ENCODE measurements at places on chromosomes 13 and 19.
A peak's percentile ranks its signal among the peaks of the same experiment; 100 is the strongest.

GRCh38 chr13:98142380-98143156, at the start of gene FARP1:
Gene FARP1 (plus strand): TSS chr13:98143094. CDS start chr13:98213243, 70,149 bp downstream.
- peak; percentile 65 for DNase-seq

GRCh38 chr19:16067205-16067938, 8.9 kb upstream of the TPM4 start:
- peak; percentile 87 for DNase-seq

DNA sequence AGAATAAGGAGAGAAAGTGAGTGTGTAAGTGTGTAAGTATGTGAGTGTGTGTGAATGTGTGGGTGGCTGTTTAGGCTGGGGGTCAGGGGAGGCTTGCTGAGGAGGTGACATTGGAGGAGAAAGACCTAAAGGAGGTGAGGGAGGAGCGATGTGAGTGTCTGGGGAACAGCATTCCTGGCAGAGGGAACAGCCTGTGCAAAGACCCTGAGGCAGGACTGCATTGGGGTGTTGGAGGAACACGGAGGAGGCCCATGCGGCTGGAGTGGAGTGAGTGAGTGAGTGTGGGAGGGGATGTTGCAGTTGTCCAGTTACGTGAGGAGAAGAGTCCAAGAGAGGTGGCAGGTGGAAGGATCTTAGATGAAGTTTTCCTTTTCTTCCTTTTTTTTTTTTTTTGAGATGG, 31.8 kb downstream of the NFILZ start:
- DNase-seq = no peak

- no peak for DNase-seq
Measured at GRCh38 chr19:3785451-3785937, 687 bp downstream of the MATK start.

- DNase-seq = no peak
Measured at GRCh38 chr19:51740356-51740755, 11.3 kb downstream of the FPR1 start.

GRCh38 chr19:11378319-11379189, 4.1 kb downstream of the SWSAP1 start:
- peak; percentile 89 for DNase-seq

DNA sequence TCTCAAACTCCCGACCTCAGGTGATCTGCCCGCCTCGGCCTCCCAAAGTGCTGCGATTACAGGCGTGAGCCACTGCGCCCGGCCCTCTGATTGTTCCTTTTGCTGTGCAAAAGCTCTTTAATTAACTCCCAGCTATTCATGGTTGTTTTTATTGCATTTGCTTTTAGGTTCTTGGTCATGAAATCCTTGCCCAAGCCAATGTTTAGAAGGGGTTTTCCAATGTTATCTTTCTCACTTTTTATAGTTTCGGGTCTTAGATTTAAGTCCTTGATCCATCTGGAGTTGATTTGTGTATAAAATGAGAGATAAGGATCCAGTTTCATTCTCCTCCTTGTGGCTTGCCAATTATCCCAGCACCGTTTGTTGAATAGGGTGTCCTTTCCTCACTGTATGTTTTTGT, 19.2 kb upstream of the GRTP1 start:
- DNase-seq = no peak

DNA sequence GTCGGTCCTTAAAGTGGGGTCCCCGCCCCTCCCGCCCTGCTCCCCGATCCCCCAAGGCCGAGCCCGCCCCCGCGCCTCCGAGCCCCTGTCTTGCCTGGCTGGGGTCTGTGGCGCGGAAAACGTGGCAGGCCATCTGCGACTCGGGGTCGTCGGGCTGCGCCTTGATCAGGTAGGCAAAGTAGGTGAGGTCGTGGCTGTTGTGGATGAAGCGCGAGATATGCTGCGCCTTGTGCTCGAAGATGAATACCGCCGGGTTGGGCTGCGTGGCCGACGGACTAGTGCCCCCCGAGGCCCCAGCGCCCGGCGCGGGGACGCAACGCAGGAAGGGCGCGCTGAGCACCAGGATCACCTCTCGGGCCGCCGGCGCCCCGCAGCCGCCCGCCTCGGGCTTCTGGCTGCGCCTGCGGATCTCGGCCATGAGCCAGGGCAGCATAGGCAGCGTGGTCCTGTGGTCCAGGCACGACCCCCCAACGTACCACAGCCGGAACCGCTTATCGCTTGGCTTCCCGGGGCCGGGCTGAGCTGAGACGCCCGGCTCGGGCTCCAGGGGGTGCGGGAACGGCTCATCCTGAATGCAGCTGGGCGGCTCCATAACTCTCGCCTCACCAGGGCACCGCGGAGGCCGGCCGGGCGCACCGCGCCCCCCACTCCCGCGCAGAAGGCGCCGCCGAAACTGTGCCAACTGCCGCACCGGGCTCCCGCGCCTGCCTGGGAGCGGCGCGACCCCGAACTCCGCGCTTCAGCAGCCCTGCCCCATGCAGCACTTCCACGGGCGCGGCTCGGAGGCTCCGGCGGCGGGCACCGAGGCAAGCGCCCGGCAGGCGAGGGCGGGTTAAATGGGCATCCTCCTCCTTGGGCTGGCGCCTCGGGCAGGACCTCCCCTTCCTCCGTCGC, 546 bp downstream of the TBC1D4 start:
- no peak for DNase-seq

All from IMR-90 (cell line).